ENCODE measurements at places on chromosomes 12 and 14. TPM values are rescaled to one million over a fixed set of nuclear protein-coding genes. Genes with fewer than 3 reads are reported as not detected.

The BIN2 gene
- 5.6 TPM for total RNA-seq

The PTPRQ gene
- total RNA-seq = 0.49 TPM

The TSPAN8 gene
- 3.7 TPM for total RNA-seq

The NKX2-8 gene
- not detected for total RNA-seq

The RNU4-1 gene
- under 0.01 TPM for total RNA-seq

GRCh38 chr12:58316926-58317325 is 375.6 kb downstream of the ATP23 start:
- no peak for DNase-seq

- no peak for DNase-seq
Observed at GRCh38 chr14:78530078-78530477, 359.9 kb downstream of the NRXN3 start.

GRCh38 chr14:92774572-92774971 is 19.5 kb upstream of the GOLGA5 start:
- DNase-seq = no peak

- no peak for DNase-seq
Observed at GRCh38 chr12:34287437-34287836, 265.1 kb downstream of the ALG10 start.

DNA sequence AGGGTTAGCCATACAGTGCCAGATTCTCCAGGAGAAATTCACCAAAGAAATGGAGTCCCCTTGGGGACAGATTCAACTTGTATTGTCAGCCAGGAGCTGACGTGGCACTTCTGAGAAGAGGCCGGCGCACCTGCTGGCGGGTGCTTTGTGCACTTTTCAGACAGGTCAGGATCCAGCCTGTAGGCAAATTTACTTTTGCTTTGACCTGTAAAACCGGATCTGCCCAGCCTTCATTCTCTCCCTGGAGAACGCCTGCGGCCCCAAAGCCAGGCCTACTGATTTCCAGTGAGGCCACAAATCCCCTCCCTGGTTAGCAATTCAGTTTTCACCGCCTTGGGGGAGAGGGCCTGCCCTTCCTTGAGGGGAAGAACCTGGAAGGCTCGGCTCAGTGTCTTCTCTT is 17.4 kb downstream of the P2RX4 start:
- DNase-seq = no peak

GRCh38 chr14:56730538-56731145 is 79.6 kb downstream of the OTX2 start:
- no peak for DNase-seq

GRCh38 chr12:6735448-6736191 is 11.8 kb downstream of the COPS7A start:
- peak; percentile 16 for DNase-seq

DNA sequence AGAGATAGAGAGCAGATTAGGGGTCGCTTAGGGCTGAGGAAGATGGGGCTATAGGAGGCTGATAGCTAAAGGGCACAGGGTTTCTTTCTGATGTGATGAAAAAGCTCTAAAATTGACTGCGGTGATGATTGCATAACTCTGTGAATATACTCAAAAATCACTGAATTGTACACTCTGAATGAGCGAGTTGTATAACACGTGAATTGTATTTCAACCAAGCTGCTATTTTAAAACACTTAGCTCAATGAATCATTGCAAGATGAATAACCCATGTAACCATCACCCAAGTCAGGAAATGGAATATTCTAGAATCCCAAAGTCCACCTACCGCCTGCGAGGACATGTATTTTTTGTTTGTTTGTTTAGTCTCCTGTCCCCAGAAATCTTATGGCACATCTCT is 60.1 kb upstream of the CCND2 start:
- DNase-seq = no peak

DNA sequence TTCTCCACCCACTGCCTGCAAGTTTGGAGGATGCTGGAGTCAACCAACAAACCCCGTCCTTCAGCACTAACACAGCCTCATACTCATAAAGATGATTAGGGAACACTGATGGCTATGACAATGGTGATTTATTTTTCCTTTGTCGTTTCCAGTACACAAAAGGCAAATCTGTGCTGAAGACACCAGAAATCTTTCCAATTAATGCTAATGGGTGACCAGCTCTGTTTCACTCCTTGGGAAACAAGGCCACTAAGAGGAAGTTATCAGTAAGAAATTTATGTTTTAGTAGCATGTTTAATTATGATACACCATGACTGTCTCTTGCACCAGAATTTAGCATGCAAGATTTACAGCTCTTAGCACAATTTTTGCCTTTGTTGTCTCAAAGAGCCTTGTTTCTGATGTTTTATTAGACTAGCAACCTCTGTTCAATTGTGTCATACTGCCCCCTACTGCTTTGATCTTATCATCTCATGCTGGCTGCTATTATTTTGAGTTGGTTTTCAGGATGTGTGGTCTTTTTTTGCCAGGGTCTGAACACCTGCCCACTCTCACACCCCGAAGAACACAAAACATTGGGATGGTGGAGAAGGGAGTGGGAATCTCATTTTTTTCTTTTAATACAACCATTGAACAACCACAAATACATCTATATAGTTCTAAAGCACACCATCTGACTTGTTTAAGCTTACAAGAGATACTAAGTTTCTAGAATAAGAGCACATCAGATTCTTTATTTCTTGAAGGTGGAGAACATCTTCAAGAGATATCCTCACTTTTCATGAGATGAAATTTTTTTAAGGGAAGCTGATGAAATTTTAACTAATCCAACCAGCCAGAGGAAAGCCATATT is 160.9 kb downstream of the SPTSSA start:
- peak; percentile 24 for DNase-seq

- no peak for DNase-seq
Observed at GRCh38 chr12:50234347-50234746, 49.0 kb downstream of the LIMA1 start.

DNA sequence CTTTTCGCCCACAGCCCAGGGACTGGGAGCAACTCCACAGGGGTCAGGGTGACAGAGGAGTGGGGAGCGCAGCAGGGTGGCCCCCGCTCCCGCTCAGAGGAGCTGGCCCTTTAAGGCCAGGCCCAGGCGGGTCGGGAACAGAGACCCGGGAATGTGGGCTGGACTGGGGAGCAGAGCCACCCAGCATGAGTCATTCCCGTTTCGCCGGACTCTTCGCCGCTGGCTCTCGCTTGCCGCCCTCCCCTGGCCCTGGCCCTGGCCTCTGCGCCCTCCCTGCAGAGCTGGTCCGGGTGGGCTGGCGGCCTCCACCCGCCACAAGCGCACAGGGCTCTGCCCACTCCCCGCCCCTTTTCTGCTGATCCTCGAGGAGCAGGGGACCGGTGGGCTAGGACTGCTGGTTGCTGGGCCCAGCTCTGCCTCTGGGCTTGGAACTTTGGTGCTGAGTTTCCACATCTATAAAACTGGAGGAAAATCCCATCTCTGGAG is 92.8 kb downstream of the NINJ2 start:
- peak; percentile 40 for DNase-seq

GRCh38 chr12:51752234-51752889 is 96.2 kb downstream of the FIGNL2 start:
- no peak for DNase-seq

GRCh38 chr12:97048421-97049035 is 141.5 kb downstream of the NEDD1 start:
- DNase-seq = no peak
